A549 treated with CpdA at 1 μM for 4 hours (cell line): ENCODE measurements at places on chromosomes 5 and 9. TPM values are rescaled to one million over a fixed set of nuclear protein-coding genes. Genes with fewer than 3 reads are reported as not detected.

HTR4 gene
- total RNA-seq: not detected in 5 replicates

TAS2R1 gene
- not detected in 5 replicates for total RNA-seq

PLEKHG4B gene
- total RNA-seq: 0.64 to 0.94 TPM (median 0.69 TPM) in 5 replicates

ORM1 gene
- 0.07 to 0.18 TPM in 2 of 5 replicates, not detected in the others for total RNA-seq

C5orf46 gene
- total RNA-seq: not detected in 5 replicates

CREB3 gene
- total RNA-seq: 58.5 to 66.0 TPM (median 58.9 TPM) in 5 replicates

ATOX1 gene
- total RNA-seq: 201 to 214 TPM (median 211 TPM) in 5 replicates

RNF183 gene
- not detected in 5 replicates for total RNA-seq

SLC6A19 gene
- 0.02 TPM in 1 of 5 replicates, not detected in the others for total RNA-seq

CCDC152 gene
- not detected in 5 replicates for total RNA-seq

GAS1 gene
- 0.05 to 0.13 TPM (median 0.10 TPM) in 5 replicates for total RNA-seq

TOR1A gene
- total RNA-seq: 58.4 to 64.6 TPM (median 64.3 TPM) in 5 replicates

SKP1 gene
- total RNA-seq: 621 to 779 TPM (median 638 TPM) in 5 replicates

COL27A1 gene
- total RNA-seq: 11.1 to 17.7 TPM (median 13.5 TPM) in 5 replicates

SPATA31A3 gene
- total RNA-seq: not detected in 5 replicates

PGGT1B gene
- total RNA-seq: 15.9 to 21.5 TPM (median 20.6 TPM) in 5 replicates

RMRP gene
- total RNA-seq: 3.1 to 22.0 TPM (median 11.8 TPM) in 4 of 5 replicates, not detected in the other

ZFR gene
- total RNA-seq: 56.2 to 73.9 TPM (median 58.9 TPM) in 5 replicates

C7 gene
- not detected in 5 replicates for total RNA-seq

FYB1 gene
- total RNA-seq: 14.0 to 21.7 TPM (median 15.1 TPM) in 5 replicates

SLC22A4 gene
- 3.5 to 4.7 TPM (median 4.2 TPM) in 5 replicates for total RNA-seq

EQTN gene
- not detected in 5 replicates for total RNA-seq

SLC45A2 gene
- 0.07 to 0.16 TPM in 2 of 5 replicates, not detected in the others for total RNA-seq

PDE6A gene
- 0.08 to 0.26 TPM (median 0.12 TPM) in 5 replicates for total RNA-seq

CEP72 gene
- total RNA-seq: 8.8 to 10.7 TPM (median 10.6 TPM) in 5 replicates

PCDHGA11 gene
- total RNA-seq: 0.02 TPM in 1 of 5 replicates, not detected in the others
